ENCODE measurements at places on chromosomes 16 and 17.

GRCh38 chr17:33639103-33639880, 346.2 kb upstream of the ASIC2 start:
- H3K36me3 ChIP-seq: no peaks in the 10 kb centered on the region
- H3K27ac ChIP-seq: no peak overlapping the region
- no peaks in the 10 kb centered on the region for H3K27me3 ChIP-seq
- DNase-seq: no peak

- H3K4me3 ChIP-seq: no peak overlapping the region
- no peaks in the 10 kb centered on the region for H3K27me3 ChIP-seq
- H3K27ac ChIP-seq: no peak overlapping the region
- peak; percentile 13 for DNase-seq
- H3K36me3 ChIP-seq: 0 out of 2 replicates have a peak, but pooled peaks cover 4% of the 10 kb centered on the region
- no peaks in the 10 kb centered on the region for H3K4me1 ChIP-seq
Observed at GRCh38 chr16:23518435-23518891, 8.2 kb upstream of the GGA2 start.

- no peaks in the 10 kb centered on the region for H3K27me3 ChIP-seq
- H3K4me3 ChIP-seq: no peak overlapping the region
- H3K27ac ChIP-seq: no peak overlapping the region
- H3K4me1 ChIP-seq: no peaks in the 10 kb centered on the region
Observed at GRCh38 chr17:61072648-61073047, 327.0 kb upstream of the TBX2 start.

DNA sequence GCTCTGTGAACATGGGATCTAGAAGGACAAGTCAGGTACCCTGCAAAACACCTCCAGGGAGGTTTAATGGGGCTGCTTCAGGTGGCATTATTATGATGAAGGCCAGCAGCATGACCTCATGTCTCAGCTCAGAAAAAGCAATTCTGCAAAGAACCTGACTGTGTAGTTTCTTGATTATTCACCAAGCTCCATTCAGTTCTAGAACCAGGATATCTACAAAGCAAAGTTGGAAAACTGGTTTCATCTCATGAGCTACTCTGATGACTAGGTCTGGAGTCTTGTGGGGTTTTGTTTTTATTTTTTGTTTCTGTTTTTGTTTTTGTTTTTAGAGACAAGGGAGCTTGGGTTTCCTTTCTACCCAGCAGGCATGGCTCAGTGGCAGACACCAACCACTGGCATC, 19.0 kb upstream of the LRRC37A3 start:
- H3K27me3 ChIP-seq: no peaks in the 10 kb centered on the region
- H3K36me3 ChIP-seq: no peaks in the 10 kb centered on the region
- no peak for DNase-seq
- peaks cover 6% of the 10 kb centered on the region for H3K4me1 ChIP-seq

GRCh38 chr16:49016461-49016860, 265.2 kb downstream of the CBLN1 start:
- no peaks in the 10 kb centered on the region for H3K4me1 ChIP-seq
- H3K27me3 ChIP-seq: no peaks in the 10 kb centered on the region
- no peak overlapping the region for H3K4me3 ChIP-seq

- H3K36me3 ChIP-seq: no peaks in the 10 kb centered on the region
- no peak overlapping the region for H3K27ac ChIP-seq
- no peak overlapping the region for H3K4me3 ChIP-seq
Observed at GRCh38 chr17:6706996-6707395, 6.2 kb downstream of the SLC13A5 start.

GRCh38 chr17:5558815-5559785, 25.2 kb downstream of the NLRP1 start:
- H3K4me3 ChIP-seq: no peak overlapping the region
- peaks cover 7% of the 10 kb centered on the region for H3K36me3 ChIP-seq
- no peak overlapping the region for H3K27ac ChIP-seq
- H3K27me3 ChIP-seq: no peaks in the 10 kb centered on the region
- DNase-seq: no peak

DNA sequence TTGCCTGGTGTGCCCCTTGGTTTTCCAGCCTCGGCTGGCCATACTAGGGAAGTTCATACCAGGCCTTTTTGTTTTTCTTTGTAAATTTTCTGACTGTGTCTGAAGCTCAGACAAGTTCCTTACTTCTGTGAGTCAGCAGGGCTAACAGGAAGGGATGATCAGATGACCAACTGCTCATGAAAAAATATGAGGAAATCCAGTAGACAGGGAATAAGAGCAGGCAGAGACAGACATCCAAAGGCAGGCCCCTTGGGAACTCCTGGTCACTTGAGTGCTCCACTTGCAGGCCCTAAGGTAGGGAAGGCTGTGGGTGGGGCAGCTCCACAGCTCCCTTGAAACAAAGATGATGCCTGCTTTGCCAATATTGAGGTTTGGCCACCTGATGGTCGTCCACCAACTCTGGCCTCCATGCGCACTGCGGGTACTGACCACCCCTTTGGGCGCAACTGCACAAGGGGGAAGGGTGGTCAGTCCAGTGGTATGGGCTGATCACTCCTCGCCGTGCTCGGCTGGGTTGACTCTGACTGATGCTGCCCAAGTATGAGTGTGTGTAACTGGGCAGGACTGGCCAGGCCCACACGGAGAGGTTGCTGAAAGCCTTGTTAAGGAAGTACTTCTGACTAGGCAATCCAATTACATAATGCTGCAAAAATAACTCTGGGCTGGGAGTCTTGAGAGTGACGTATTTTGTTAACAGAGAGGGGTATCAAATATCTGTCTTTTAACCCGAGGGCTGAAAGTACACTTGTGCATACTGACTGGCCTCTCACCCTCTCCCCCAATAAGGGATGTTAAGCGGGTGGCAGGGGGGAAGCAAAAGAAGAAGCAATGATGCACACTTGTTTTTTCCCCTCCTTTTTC, 20.8 kb upstream of the ZFHX3 start:
- H3K27me3 ChIP-seq: peaks cover 18% of the 10 kb centered on the region
- H3K36me3 ChIP-seq: no peaks in the 10 kb centered on the region
- H3K4me1 ChIP-seq: no peaks in the 10 kb centered on the region
- H3K4me3 ChIP-seq: no peak overlapping the region
- H3K27ac ChIP-seq: no peak overlapping the region
- DNase-seq: no peak

GRCh38 chr17:79796444-79796762, 474 bp downstream of the CBX8 start:
- DNase-seq: no peak
- H3K4me1 ChIP-seq: peaks cover 9% of the 10 kb centered on the region

GRCh38 chr17:77285594-77286390, 145.0 kb downstream of the SEC14L1 start:
- H3K4me1 ChIP-seq: no peaks in the 10 kb centered on the region
- H3K4me3 ChIP-seq: no peak overlapping the region
- no peak overlapping the region for H3K27ac ChIP-seq
- DNase-seq: no peak
- H3K36me3 ChIP-seq: no peaks in the 10 kb centered on the region

- H3K27me3 ChIP-seq: peaks cover 8% of the 10 kb centered on the region
- H3K4me3 ChIP-seq: no peak overlapping the region
- no peak overlapping the region for H3K27ac ChIP-seq
- no peak for DNase-seq
Observed at GRCh38 chr16:1992704-1993317, 3.0 kb downstream of the SYNGR3 start.

Measured in MM.1S (cell line).